ENCODE measurements at places on chromosomes 6 and 20.

- no peak for DNase-seq
Measured at GRCh38 chr20:57657535-57658446, 37.6 kb upstream of the ZBP1 start.

DNA sequence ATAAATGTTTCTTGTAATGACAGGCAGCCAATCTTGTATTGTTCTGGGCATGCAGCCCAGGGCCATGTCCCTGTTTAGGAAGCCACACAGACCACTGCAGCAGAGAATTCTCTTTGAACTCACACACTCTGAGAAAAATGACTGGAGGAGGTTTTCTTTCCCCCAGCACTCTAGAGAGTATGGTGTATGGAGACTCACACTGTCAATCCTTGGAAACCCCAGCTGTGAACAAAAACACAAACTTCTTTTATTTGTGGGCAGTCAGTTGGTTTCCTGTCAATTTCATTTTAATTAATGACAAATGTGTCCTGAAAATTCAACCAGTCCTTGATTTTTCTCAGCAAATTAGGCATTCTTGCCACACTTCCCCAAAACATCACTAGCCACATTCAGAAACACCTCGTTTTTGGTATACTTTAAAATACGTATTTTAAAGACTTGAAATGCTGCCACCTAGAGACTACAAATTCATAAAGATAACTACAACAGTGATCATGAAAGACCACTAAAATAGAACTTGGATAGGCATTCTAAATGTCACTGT, 52.9 kb upstream of the UFL1 start:
- DNase-seq: no peak

- DNase-seq: no peak
Measured at GRCh38 chr6:111605100-111605751, 452 bp downstream of the TRAF3IP2 start.

DNA sequence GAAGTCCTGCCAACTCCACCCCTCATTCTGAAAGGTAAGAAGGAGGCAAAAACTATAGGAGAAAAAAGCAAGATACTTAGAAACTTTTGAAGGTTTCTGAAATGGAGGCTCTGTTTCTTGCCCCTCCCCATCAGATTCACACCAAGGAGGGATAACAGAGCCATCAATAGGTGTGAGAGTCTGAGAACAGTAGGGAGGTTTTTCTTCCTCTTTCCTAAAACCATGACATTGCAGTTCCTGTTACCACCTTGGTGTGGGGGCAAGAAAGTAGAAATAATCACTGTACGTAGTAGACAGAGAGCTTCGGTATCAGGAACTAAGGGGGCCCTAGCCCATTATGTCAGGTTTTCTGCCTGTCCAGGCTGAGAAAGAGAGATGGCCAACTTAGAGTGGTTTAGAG, 333.3 kb upstream of the SYNCRIP start:
- DNase-seq: no peak

GRCh38 chr6:1724124-1724523, 114.4 kb downstream of the FOXC1 start:
- no peak for DNase-seq

GRCh38 chr6:74735304-74735703, 470.5 kb downstream of the COL12A1 start:
- no peak for DNase-seq

DNA sequence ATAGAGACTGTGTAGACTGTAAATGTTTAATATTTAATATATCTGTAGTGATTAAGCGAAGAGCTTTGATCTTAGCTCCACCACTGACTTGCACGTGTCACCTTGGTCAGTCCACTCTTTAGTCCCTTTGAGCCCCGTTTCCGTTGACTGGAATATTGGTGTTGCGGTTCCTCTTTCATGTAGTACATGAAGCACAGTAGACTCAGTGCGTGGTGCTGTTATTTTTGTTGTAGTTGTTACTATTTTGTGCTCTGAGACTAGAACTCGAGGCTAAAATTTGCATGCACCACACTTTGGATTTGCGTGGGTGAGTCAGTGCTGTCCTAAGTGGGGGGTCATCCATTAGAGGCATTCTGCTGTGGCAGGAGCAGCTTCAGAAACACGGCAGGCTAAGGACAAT, 291.4 kb downstream of the QKI start:
- DNase-seq: no peak

DNA sequence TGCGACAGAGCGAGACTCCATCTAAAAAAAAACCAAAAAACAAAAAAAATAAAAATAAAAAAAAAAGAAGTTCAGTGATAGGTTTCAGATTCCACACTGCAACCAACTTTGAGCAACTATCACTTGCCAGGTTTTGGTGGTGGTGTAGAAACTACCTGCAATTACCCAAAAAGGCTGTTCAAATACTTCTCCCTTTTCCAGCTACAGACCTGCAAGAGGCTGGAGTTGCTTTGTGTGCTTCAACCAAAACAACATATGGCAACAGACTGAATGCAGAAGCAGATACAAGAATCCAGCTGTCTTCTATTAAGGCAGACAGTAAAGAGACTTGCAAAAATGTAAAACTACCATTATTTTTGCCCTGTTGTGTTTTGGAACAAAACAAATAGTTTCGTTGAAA, 9.3 kb upstream of the BCAS1 start:
- no peak for DNase-seq

DNA sequence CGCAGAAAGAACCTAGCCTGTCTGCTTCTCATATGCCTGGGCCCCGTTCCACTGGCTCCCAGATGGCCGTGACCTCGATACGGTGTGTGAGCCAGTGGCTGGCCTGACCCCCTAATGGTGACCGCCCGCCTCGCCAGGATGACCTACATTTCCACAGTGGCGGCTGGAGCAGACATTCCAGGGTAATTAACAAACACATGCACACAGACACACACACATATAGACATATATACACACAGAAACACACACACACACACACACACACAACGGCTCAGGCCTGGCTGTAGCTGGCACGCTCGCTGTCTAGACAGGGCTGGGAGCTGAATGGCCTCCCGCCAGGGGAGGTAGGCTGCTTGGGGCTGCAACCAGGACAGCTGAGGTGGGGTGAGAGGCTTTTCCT, 227.1 kb downstream of the ANKRD60 start:
- DNase-seq: no peak

GRCh38 chr6:19972221-19972620, 135.1 kb downstream of the ID4 start:
- no peak for DNase-seq

DNA sequence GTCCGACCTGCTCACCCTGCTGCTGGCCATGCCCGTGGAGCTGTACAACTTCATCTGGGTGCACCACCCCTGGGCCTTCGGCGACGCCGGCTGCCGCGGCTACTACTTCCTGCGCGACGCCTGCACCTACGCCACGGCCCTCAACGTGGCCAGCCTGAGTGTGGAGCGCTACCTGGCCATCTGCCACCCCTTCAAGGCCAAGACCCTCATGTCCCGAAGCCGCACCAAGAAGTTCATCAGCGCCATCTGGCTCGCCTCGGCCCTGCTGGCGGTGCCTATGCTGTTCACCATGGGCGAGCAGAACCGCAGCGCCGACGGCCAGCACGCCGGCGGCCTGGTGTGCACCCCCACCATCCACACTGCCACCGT, 885 bp downstream of the NTSR1 start:
- DNase-seq: no peak

GRCh38 chr6:1758076-1758679, 148.5 kb downstream of the FOXC1 start:
- DNase-seq: no peak

- DNase-seq: no peak
Measured at GRCh38 chr20:18225632-18226031, 62.7 kb upstream of the ZNF133 start.

- DNase-seq: no peak
Measured at GRCh38 chr6:46888031-46888430, 33.7 kb downstream of the ADGRF5 start.

GRCh38 chr20:12699374-12700228, 309.2 kb upstream of the SPTLC3 start:
- DNase-seq: no peak

- DNase-seq: no peak
Measured at GRCh38 chr20:37804584-37805566, 98.1 kb upstream of the VSTM2L start.

- no peak for DNase-seq
Measured at GRCh38 chr6:30819297-30819917, 64.9 kb upstream of the DDR1 start.

DNA sequence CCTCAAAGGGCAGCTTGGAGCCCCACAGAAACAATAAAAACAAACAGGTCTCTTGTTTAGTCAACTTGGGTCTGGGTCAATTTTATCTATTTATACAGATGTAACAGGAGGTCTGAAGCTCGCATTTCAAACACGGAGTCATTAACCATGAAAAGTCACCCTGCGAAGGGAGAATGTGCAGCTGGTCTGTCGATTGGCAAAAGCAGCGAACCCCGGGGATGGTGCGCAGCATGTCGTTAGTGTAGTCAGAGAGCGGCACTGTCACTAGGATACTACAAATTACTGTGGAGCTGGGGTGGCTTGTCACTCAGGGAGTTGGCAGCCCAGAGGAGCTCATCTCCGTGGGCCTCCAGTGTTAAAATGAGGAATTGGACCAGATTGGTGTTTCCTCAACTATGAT, 190.4 kb upstream of the ARG1 start:
- no peak for DNase-seq

DNA sequence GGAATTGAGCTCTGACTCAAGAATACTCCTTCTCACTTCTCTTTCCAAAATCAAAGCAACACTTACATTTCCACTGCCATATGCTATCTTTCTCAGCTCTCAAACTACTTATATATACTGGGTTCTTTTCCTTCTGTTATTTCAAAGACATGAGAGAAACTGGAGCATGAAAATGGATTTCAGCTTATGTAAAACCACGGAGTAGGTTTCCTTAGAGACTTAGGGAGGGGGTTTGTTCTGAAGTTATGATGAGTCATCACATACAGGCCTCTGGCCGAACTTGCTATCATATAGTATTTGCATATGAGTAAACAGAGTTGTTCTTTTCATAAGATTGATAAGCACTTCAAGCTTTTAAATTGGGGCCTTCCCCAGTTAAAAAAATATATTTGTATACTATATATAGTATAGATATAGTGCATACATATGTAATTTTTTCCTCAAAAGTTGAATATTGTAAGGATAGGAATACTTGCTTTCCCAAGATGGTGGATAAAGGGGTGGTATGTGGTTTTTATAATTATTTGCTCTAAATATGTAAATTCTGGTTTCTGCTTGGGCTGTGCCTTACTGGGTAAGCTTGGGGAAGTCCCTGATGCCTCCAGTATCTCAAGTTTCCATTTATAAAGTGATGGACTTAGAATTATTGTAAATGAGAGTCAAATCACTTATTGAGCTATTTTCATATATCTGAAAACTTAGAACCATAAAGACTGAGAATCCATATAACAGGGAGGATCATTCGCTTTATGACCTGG, 273.9 kb downstream of the RFPL4B start:
- DNase-seq: no peak

GRCh38 chr6:170371080-170371479, 64.5 kb downstream of the FAM120B start:
- no peak for DNase-seq

GRCh38 chr20:53216478-53216855, 244.3 kb downstream of the TSHZ2 start:
- DNase-seq: no peak

DNA sequence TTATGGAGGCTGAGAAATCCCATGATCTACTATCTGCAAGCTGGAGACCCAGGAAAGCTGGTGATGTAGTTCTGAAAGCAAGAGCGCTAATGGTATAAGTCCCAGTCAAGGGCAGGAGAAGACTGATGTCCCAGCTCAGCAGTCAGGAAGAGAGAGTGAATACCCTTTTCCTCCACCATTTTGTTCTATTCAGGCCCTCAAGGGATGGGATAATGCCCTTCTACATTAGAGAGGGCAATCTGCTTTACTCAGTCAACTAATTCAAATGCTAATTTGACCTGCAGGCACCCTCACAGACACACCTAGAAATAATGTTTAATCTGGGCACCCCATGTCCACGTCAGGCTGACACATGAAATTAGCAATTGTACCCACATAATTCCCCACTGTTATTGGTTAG, 10.8 kb upstream of the FYN start:
- DNase-seq: no peak

- DNase-seq: no peak
Measured at GRCh38 chr6:53391170-53391569, 42.4 kb upstream of the ELOVL5 start.

- no peak for DNase-seq
Measured at GRCh38 chr6:16562498-16562897, 198.8 kb downstream of the ATXN1 start.

DNA sequence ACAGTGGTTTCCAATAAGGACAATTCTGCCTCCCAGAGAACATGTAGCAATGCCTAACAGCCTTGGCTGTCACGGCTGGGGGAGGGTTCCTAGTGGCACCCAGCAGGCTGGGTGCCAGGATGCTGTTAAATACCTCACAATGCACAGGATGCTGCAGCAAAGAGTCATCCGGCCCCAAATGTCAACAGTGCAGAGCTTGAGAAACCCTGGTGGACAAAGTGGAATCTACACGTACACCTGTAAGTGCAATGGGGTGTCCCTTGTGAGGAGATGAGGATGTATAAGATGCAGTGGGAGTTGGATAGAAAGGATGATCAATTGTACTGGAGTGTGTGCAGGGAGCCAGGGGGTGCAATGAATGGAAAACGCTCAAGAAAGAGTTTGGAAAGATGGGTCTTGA, 142.4 kb downstream of the FNDC1 start:
- no peak for DNase-seq

DNA sequence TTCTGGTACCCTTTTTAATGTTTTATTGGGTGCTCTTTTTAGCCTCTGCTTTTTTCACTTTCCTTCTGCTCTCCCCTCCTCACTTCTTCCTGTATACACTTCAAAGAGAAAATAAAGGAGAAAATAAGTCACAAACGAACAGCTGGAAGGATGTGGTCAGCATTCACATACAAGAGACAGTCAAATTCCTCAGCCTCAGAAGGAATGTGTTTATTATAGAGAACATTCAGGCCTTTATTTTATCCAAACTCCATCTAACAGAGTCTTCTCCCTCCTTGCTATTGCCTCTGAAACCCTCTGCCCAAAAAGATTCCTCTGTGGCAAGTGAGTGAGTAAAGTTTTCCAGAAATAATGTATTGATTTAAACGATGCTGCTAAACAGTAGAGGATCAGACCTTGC, 490.4 kb downstream of the FRK start:
- DNase-seq: no peak

DNA sequence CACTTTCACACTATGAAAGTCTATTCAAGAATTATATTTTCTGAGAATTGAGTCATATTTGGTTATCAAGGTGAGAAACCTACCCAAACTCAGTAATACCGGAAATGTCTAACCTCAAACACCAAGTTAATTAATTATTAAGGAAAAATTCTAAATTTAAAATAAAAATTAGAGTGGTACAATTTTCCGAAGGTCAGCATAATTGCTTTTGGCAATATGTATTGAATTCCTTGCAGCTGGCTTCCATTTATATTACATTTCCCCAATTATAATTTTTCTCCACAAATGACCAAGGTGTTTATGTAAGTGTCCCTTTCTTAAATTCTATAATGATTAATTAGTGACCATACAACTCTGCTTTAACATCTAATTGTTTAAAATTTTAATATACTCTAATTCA, 316.0 kb upstream of the IRAK1BP1 start:
- DNase-seq: no peak

GRCh38 chr20:18289306-18289705, 979 bp downstream of the ZNF133 start:
- no peak for DNase-seq

- no peak for DNase-seq
Measured at GRCh38 chr6:72669324-72669723, 47.5 kb downstream of the KCNQ5 start.

- DNase-seq: no peak
Measured at GRCh38 chr6:16633961-16634360, 127.3 kb downstream of the ATXN1 start.

Data from progenitor cell of endocrine pancreas (in vitro differentiated cells).